ENCODE measurements at places on chromosomes 1 and 21.

GRCh38 chr1:85846706-85847105 lies 138.5 kb upstream of the ZNHIT6 start:
- DNase-seq: no peak

DNA sequence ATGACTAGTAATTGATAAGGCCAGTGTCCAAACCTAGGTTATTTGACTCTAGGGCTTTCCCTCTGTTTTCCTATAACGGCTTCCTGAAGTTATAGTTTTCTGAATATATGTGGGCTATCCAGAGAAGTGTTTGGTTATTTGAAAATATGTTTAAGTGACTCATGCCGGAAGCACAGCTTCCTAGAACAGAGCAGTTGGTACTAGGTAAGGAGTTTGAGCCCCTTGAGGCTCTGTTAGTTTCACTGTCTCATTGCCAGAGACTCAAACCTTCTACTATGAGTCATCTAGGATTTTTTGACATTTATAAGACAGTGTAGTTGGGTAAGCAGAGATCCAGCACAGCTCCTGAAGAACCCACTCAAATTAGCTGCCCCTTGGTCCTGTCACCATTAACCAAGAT lies 27.1 kb upstream of the LEPR start:
- no peak for DNase-seq

GRCh38 chr1:160460683-160461287 lies 60.4 kb downstream of the VANGL2 start:
- no peak for DNase-seq

DNA sequence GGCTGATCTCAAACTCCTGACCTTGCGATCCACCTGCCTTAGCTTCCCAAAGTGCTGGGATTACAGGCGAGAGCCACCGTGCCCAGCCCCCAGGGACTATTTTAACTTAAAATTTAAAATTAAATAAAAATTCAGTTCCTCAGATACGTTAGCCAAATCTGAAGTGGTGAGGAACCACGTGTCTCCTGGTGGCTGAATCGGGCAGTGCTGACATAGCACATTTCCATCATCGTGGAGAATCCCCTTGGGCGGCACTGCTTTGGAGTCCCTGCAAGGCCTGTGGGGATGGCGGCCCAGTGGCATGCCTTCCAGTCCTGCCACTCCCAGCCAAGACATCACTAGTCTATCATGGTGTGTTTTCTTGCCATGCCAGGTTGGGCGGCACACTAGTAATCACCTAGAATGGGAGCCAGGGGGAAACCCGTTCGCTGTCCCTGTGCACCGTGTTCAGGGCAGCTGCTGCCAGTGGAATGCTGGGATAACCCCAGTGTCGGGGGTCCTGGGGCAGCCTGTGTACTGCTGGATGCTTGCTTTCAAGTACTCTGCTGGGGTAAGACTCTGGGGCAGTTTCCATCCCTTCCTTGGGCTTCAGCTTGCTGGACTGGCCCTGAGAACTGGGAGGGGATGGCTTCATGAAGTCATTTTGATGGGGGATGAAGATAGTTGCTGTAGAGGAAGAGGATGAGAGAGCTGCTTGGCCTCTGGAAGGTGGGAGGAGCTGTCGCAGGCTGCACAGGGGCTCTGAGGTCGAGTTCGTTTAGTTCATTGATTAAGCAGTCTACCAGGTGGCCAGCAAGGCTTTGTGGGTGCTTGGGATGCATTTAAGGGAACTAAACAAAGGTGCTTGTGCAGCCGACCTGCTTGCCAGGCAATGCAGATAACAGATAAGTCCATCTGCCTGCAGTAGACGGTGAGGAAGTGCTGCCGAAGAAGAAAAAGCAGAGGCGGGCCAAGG lies 4.6 kb downstream of the ZBTB48 start:
- no peak for DNase-seq
